RWPE2 (cell line): ENCODE measurements at places on chromosomes 16 and 17.

DNA sequence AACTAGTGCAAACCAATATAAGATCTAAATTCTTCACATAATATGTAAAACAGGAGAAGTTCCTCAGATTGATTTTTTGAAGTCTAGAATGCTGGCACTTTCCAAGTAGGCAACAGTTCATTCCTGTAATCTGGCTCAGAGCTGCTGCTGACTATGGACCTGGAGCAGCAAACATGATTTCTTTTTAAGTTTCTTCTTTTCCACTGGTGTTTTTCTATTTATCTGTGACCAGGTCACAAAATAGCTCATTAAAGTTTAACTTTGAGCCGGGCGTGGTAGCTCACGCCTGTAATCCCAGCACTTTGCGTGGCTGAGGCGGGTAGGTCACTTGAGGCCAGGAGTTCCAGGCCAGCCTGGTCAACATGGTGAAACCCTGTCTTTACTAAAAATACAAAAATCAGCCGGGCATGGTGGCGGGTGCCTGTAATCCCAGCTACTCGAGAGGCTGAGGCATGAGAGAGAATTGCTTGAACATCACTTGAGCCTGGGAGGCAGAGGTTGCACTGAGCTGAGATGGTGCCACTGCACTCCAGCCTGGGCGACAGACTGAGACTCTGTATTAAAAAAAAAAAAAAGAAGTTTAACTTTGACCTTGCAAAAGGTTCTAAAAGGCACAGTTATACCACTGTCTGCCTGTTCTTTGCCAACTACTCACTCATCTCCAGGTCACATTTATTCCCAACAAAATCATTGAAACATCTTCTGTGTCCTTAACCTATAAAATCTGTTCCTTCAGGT, 29.4 kb upstream of the SLC13A2 start:
- no peak for DNase-seq

DNA sequence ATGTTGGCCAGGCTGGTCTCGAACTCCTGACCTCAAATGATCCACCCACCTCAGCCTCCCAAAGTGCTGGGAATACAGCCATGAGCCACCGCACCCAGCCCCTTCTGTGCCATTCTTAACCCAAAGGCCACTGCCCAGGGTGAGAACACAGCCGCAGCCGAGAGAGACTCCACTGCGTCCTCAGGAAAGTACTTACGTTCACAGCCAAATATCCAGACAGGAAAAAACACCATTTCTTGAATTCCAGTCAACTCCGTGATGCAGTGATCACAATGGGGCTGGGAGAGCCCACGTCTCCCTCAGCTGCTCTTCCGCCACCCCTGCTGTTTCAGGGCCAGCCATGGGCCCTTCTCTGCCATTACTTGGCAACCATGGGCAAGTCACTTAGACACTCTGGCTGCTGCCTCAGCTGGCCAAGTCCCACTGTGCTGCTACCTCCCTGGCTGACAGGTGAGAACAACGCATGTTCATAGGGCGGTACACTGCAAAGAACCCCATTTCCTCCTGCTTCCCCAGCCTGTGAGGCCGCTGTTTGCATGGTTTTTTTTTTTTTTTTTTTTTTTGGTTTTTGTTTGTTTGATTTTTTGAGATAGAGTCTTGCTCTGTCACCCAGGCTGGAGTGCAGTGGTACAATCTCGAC, 4.3 kb downstream of the CDIP1 start:
- DNase-seq: no peak

DNA sequence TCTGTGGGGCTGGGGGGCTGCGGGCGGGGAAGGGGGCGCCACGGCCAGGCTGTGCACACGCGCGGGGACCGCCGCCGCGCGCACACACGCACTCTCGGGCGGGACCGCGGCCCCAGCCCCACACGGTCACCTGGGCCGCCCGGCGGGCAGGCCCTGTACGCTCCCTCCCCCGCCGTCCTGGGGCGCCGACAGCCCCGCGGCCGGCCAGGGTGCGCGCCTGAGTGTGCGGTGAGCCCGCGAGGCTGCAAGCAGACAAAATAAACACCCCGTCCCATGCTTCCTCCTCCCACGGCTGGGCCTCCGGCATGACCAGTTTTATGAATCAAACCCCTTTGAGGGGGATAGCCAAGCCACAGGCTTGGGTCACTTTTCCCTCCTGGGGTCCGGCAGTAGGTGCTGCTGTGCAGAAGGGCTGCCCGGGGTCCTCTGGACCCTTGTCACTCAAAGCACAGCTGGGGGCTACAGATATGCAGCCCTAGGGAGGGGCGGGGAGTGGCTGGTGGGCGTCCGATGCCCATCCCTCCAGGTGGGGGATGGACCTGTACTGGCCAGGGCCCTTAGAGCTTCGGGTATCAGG, 441 bp downstream of the VASN start:
- no peak for DNase-seq

- DNase-seq: no peak
Measured at GRCh38 chr17:48064638-48065037, 16.5 kb downstream of the NFE2L1 start.

GRCh38 chr17:37220607-37220953, 155.2 kb upstream of the C17orf78 start:
- no peak for DNase-seq

- no peak for DNase-seq
Measured at GRCh38 chr16:24235806-24236205, 20.3 kb upstream of the CACNG3 start.

DNA sequence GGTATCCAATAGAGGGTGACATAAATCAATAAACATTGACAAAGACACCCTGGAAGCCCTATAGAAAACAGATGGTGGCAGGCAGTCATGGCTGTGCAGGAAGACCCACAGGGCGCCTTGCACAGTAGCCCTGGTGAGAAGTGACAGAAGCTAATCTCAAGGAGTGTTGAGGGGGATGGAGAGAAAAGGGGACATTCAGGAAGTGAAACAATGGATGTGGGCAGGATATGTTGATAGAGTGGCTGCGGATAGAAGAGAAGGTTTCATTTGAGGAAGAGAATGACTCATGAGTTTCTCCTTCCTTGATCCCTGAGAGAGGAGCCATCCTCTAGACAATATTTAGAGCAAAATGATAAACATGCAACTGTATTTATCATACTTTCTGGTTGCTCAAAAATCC, 468.8 kb upstream of the HSBP1 start:
- no peak for DNase-seq

- no peak for DNase-seq
Measured at GRCh38 chr17:64115822-64116534, 14.0 kb downstream of the ERN1 start.

- no peak for DNase-seq
Measured at GRCh38 chr17:64289741-64290141, 26.7 kb upstream of the TEX2 start.

GRCh38 chr17:31758646-31759045, 100.4 kb downstream of the COPRS start:
- no peak for DNase-seq

DNA sequence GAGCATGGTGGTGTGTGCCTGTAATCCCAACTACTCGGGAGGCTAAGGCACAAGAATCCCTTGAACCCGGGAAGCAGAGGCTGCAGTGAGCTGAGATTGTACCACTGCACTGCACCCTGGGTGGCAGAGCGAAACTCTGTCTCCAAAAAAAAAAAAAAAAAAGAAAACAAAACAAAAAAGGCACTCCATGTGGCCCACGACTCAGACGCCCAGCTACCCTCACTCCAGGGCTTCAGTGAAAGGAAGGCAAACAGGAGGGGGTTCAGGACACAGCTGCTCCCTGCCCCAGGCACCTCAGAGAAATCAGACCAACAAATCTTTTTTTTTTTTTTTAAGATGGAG, 91.7 kb downstream of the LITAF start:
- DNase-seq: no peak

DNA sequence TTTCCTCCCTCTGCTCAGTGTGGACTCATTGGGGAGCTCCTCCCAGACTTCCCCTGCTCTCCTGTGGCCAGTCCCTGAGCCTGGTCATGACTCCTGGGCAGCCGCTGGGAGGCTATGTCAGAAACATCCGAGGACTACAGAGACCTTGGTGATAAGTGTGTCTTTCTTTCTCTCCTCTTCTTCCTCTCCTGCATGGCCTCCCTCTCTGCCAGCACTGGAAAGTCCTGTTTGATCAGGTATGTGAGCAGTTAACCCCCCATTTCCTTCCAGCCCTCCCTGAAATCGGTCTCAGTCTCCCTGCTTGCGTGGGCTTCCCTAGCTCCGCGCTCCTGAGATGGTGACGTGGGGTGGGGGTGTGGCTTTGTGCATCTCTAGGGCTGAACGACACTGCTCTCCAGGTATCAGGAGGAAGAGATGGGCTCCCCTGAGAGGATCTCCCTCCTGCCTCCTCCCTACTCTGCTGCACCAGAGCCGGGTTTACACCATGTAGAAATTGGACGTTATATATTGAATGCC, 2.1 kb downstream of the RHBDL3 start:
- no peak for DNase-seq

- no peak for DNase-seq
Measured at GRCh38 chr16:19238406-19238805, 47.1 kb upstream of the CLEC19A start.

DNA sequence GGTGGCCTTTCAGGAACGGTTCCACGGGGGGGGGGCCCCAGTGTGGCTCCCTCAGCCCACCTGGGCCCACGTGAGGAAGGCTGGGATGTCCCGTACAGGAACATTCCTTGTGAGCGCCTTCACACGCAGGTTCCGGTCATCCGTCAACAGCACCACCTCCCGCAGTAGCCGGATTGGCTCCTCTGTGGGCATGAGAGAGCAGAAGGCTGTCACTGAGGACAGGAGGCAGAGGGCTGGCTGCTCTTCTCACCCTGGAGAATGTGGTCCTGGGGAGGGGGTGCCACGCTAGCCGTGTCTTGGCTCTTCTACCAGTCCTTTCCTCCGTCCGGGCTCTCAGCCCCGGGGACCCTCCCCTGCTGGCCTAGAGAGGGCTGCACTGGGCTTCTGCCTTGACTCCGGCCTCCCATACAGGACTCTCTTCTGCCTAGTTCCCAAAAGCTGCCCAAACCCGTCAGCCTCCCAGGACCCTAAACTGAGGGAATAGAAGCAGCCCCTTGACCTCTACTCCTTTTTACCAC, 6.6 kb downstream of the HIC1 start:
- DNase-seq: no peak

DNA sequence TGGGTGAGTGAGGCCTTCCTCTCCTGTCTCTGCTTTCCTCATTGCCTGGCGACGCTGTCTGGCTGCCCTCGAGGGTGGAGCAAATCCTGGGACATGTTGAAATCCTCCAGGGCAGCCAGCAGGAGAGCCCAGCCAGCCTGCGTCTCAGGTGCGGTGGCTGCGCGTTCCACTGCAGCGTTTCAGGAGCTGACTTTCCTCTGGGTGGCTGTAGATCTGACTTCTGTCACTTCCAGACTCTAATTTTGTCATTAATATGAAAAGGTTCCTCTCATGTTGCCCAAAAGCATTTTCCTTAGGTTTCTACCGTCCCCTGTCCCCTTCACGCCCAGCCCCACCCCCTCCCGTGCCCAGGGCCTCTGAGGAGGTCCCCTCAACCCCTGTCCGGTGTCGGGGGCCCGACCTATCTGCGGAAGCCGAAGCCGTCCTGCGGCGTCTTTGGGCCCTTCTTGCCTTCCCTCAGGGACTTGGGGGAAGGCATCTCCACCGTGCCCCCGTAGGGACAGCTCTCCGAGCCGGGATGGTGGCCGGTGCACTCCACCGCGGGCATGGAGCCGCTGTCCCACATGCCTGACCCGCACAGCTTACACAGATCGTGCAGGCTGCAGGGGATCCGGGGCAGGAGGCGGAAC, 95.1 kb downstream of the TBC1D16 start:
- peak; percentile 49 for DNase-seq

DNA sequence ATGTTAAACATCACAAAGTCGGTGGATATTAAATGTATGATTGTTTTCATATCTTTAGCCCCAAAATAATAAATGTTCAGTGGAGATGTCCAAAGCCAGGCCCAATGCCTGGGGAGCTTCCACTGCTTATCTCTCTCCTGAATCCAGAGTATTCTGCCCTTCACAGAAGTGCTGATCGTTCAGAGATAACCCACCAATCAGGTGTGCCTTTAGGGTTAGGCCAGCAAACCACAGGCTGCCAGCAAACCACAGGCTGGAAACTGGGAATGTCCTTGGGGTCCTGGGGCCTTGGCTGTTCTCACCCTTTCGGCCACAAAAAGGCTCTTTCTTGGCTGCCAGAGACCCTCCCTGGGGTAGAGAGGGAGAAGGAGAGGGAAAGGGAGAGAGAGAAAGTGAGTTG, 33.9 kb downstream of the NXN start:
- no peak for DNase-seq

DNA sequence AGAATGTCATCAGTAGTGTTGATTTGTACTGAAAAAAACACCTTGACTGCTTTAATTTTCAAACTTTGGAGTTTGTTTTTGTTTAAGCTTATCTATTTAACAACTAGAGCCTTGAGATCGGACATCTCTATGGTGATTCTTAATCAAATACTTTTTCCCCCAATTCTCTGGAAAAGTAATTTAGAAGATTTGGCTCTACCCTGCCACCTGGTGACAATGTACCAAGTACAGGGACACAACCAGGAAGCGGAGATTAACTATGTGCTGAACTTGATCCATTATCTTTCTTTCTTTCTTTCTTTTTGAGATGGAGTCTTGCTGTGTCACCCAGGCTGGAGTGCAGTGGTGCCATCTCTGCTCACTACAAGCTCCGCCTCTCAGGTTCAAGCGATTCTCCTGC, 30.8 kb downstream of the USP43 start:
- DNase-seq: no peak

GRCh38 chr16:88957887-88958577, 19.0 kb downstream of the CBFA2T3 start:
- DNase-seq: no peak

DNA sequence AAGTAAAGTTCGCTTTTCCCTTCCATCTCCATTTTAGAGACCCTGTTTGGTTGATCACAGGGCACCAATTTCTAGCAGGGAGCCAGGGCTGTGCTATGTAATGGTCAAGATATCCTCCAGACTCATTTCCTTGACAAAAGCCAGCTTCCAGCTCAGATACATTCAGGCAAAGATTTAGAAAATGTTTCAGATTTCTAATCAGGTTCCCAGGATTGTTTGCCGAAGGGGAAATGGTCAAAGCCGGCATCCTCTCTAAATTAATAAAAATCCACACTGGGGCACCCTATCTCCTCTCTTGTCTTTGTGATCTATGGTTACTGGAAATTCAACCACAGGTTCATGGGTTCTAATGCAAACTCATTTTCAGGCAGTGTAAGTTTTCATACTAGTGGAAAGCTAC, 686.8 kb upstream of the KIF2B start:
- DNase-seq: no peak

DNA sequence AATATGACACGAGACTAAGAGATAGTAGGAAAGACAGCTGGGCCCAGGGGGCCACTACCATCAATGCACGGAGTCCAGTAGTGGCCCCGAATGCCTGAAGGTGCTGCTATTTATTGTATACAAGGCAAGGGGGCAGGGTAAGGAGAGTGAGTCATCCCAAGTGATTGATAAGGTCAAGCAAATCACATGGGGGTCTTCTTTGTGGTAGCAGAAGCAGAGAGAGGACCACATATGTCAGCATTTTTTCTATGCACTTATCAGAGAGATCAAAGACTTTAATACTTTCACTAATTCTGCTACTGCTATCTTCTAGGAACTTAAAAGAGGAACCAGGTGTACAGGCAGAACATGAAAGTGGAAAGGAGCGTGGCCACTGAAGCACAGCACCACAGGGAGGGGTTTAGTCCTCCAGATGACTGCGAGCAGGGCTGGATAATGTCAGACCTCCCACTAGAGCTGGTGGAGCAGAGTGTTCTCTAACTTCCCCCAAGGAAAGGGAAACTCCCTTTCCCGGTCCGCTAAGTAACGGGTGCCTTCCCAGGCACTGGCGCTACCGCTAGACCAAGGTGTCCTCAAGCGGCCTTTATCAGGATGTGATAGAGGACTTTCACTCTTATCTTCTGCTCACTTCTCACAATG, 26.4 kb upstream of the ARL4D start:
- DNase-seq: no peak

GRCh38 chr16:82945420-82946101, 318.8 kb downstream of the CDH13 start:
- DNase-seq: no peak
